Muscle of leg (tissue), 16 donors: ENCODE measurements at places on chromosomes 4 and X.
A peak's percentile ranks its signal among the peaks of the same experiment; 100 is the strongest.

- no peak for DNase-seq
Observed at GRCh38 chr4:148495463-148495862, 53.2 kb upstream of the NR3C2 start.

DNA sequence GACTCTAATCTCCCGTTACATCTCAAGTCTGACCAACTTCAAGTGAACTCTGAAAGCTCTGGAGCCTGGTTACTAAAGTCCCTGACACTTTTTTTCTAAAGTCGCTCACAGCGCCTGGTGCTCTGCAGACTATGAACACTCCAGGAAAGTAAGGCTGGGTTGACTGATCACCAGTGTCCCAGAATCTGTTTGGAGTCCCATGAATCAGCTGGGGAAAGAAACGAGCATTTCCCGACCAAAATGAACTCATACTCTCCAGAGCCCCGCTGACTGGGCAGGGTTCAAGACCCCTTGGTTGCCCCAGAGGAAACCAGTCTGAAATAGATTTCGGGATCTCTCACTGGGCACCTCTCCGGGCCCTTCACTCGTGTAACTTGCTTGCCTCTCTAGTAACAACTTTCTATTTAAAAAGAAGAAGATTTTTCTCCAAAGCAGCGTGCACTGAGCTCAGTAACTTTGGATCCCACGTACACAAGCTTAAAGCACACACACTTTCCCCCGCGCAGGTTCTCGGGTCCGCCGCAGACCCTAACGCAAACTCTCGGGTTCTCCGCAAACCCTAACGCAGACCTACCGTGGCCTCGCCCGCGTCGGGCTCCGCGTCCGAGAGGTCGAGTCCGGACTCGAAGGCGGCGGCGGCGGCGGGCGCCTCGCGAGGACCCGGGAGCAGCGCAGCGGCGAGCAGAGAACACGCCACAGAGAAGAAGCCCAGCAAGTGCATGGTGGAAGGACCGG lies 964 bp downstream of the VEGFC start:
- peak; percentile 43 for DNase-seq

DNA sequence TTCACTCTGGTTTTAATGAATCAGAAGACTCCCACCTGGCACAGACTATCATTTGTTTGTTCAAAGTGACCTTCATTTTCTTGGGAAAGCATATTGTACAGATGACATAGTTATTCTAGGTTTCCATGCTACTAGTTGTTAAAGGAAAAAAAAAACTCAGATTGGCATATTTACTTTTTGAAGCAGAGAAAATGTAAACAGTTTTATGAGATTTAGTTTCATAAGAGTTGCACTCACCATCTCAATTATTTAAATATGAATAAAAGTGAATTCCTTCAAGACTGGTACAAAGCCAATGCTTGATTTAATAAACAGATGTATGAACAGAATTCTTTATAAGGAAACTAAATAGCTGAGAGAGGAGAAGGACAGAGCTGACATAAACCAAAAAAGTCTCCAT lies 280.3 kb upstream of the UGT8 start:
- peak; percentile 58 for DNase-seq

GRCh38 chr4:27702730-27703431 lies 842.2 kb downstream of the STIM2 start:
- DNase-seq = peak; percentile 54

DNA sequence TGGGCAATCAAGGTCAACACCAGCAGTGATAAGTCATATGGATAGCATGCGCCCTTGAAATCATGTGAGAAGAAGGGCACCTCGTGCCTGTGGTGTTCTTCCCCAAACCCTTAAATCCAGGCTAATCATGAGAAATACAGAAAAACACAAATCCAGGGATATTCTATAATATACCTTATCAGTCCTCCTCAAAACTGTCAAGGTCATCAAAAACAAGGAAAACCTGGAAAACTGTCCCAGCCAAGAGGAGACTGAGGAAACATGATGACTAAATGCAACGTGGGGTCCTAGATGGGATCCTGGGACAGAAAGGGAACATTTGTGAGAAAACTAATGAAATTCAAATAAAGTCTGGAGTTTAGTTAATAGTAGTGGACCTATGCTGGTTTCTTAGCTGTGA lies 201.8 kb upstream of the FAM9B start:
- no peak for DNase-seq

DNA sequence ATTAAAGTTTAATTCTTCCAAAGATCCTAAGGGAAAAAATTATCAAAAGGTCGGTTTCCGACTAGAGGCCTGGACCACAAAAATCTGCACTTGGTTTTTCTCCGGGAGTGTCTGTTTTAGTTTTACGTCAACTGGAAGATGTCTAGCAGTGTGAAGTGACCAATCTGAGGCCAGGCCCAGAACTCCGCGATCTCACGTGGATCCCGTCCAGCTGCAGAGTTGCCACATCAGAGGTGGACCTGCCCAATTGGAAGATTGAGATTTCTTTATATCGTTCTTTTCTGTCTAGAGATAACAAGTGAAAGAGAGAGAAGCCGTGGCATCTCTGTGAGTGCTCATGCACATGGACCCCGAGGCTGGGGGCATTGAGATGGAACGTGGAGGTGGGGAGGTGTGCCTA lies 115.8 kb downstream of the AFF1 start:
- no peak for DNase-seq

GRCh38 chr4:3402491-3403347 lies 39.0 kb upstream of the HGFAC start:
- DNase-seq = no peak

GRCh38 chr4:189081826-189082225 lies 858.8 kb upstream of the FRG1 start:
- no peak for DNase-seq

- peak; percentile 17 for DNase-seq
Observed at GRCh38 chr4:152503653-152504290, 32.1 kb downstream of the FBXW7 start.

- DNase-seq = no peak
Observed at GRCh38 chrX:106987488-106987887, 12.5 kb downstream of the MORC4 start.
